ENCODE measurements at places on chromosomes 12 and 14. TPM values are rescaled to one million over a fixed set of nuclear protein-coding genes. Genes with fewer than 3 reads are reported as not detected.

LPAR5 gene
- total RNA-seq = 11.7 TPM

DYRK2 gene
- 15.1 TPM for total RNA-seq

RASSF3 gene
- 39.2 TPM for total RNA-seq

ZNF705A gene
- total RNA-seq = not detected

GIT2 gene
- 24.7 TPM for total RNA-seq

LRCOL1 gene
- total RNA-seq = not detected

PDZRN4 gene
- total RNA-seq = not detected
